LHCN-M2 (cell line): ENCODE measurements at places on chromosomes 6 and 20.
A peak's percentile ranks its signal among the peaks of the same experiment; 100 is the strongest.

GRCh38 chr6:61868507-61869080 lies 417.4 kb downstream of the KHDRBS2 start:
- no peak for DNase-seq

DNA sequence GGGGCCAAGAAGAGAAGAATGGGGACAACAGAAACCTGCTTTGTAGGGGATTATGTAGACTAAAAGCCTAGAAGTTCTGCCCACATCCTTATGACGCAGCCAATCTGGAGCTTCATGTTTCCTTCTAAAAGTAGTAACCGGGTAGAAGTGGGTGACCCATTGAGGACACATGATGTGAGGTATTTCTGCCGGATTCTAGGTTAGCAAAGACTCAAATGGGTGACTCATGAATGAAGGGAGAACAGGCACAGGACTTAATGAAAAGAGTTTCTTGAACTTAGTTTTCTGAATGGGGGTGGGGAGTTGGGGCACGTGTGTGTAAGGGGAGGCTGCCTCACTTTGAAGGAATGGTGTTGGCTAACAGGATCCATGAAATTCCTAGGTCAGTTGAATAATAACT lies 68.8 kb downstream of the CDS2 start:
- DNase-seq = peak; percentile 60

- no peak for DNase-seq
These were observed 84.5 kb downstream of the JARID2 start for GRCh38 chr6:15330174-15330944.

DNA sequence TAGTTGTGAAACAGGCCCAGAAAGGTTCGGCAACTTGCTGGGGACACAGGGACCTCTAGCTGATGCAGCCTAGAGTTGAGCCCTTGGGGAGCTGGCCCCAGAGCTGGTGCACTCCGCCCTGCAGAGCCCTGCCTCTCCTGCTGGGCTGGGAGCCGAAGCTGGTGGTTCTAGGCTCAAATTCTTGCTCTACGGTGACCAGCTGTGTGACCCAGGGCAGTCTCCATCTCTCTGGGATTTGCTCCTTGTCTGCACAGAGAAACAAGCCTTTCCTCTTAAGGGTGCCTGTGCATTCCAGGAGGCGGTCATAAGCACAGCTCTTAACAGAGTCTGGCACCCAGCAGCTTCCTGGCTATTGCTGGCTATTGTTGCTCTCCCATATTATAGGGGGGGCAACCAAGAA lies 47.4 kb downstream of the RBM38 start:
- no peak for DNase-seq

- peak; percentile 60 for DNase-seq
These were observed 326.4 kb upstream of the MARCKS start for GRCh38 chr6:113530769-113531168.

GRCh38 chr20:51428401-51429143 lies 113.9 kb downstream of the NFATC2 start:
- no peak for DNase-seq

GRCh38 chr6:126618639-126619343 lies 278.9 kb downstream of the CENPW start:
- DNase-seq = no peak

- no peak for DNase-seq
These were observed 159.3 kb downstream of the PREX1 start for GRCh38 chr20:48668451-48668946.

- no peak for DNase-seq
These were observed 30.0 kb upstream of the TMEM14A start for GRCh38 chr6:52640916-52641315.

GRCh38 chr6:34333858-34334257 lies 58.6 kb downstream of the NUDT3 start:
- DNase-seq = no peak
